ENCODE measurements at places on chromosomes 7 and 10. TPM values are rescaled to one million over a fixed set of nuclear protein-coding genes. Genes with fewer than 3 reads are reported as not detected.

Gene PILRA
- 0.82 TPM for total RNA-seq

Gene CYP51A1
- total RNA-seq, result 83.8 TPM

Gene HSPA14
- total RNA-seq, result 7.6 TPM

Gene HEPACAM2
- under 0.01 TPM for total RNA-seq

Gene DIP2C
- 24.9 TPM for total RNA-seq

Gene FKBP9
- 474 TPM for total RNA-seq

Gene JAKMIP3
- 0.08 TPM for total RNA-seq

Gene CLRN3
- not detected for total RNA-seq

Gene RNF32
- 0.23 TPM for total RNA-seq

Gene ATOH7
- total RNA-seq, result not detected

Gene SVIL
- 103 TPM for total RNA-seq

Gene TWIST1
- total RNA-seq, result 31.1 TPM

Gene TCERG1L
- total RNA-seq, result not detected

Gene SPDYE9
- not detected for total RNA-seq

Gene ZNF273
- total RNA-seq, result 2.6 TPM

Data from smooth muscle cell of the coronary artery (primary cell).